ENCODE measurements at places on chromosomes 13 and 19. TPM values are rescaled to one million over a fixed set of nuclear protein-coding genes. Genes with fewer than 3 reads are reported as not detected.

The KLK2 gene
- not detected for total RNA-seq

The UQCRFS1 gene
- 126 TPM for total RNA-seq

The MBD3L2 gene
- not detected for total RNA-seq

The EDDM13 gene
- not detected for total RNA-seq

The RFPL4AL1 gene
- total RNA-seq: not detected

The SULT2A1 gene
- total RNA-seq: not detected

The CYP2S1 gene
- 21.8 TPM for total RNA-seq

The GFY gene
- total RNA-seq: 0.08 TPM

The LHB gene
- total RNA-seq: not detected

The LILRB1 gene
- not detected for total RNA-seq

The PDE4A gene
- total RNA-seq: 4.2 TPM

The LRFN3 gene
- total RNA-seq: 21.0 TPM

The SHISA7 gene
- not detected for total RNA-seq

The LHFPL6 gene
- total RNA-seq: 5.7 TPM
